ENCODE measurements at places on chromosomes 7 and 10. TPM values are rescaled to one million over a fixed set of nuclear protein-coding genes. Genes with fewer than 3 reads are reported as not detected.

GRCh38 chr7:121529003-121529402 is 132.9 kb upstream of the FAM3C start:
- DNase-seq = no peak

RBM48 gene
- 11.9 TPM for total RNA-seq

GRCh38 chr7:53675835-53676234 is 640.4 kb downstream of the POM121L12 start:
- no peak for DNase-seq

CCZ1 gene
- total RNA-seq = 46.8 TPM

CHCHD2 gene
- 301 TPM for total RNA-seq

CPEB3 gene
- 6.2 TPM for total RNA-seq

GRCh38 chr10:73517166-73517888 is 21.5 kb upstream of the PPP3CB start:
- DNase-seq = no peak

DNA sequence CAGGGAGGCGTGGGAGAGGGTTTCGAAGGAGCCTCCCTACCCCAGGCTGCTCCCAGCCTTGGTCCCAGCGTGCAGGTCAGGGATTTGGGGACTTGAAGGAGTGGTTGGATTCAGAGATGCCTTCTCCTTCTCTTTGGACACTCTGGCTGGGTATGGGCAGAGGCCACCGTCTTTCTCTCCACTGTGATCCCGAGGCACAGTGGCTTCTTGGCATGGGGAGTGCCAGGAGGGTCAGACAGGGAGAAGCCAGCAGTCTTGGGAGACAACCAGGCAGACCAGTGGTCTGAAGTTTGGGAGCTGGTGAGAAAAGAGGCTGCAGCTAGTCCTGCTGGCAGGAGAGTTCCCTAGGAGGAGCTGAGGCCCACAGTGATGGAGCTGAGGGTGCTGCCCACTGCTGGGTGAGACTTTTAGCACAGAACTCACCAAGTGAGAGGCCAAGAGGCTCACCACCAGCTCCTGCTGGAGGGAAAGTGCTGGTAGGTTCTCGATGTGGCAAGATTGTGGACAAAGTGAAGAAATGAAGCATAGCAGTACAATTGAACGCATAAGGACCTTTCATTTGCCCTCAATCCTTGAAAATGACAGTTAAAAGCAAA is 35.2 kb upstream of the WDFY4 start:
- DNase-seq = no peak

- DNase-seq = no peak
Observed at GRCh38 chr10:9868499-9868898, 1149.2 kb upstream of the CELF2 start.

DNA sequence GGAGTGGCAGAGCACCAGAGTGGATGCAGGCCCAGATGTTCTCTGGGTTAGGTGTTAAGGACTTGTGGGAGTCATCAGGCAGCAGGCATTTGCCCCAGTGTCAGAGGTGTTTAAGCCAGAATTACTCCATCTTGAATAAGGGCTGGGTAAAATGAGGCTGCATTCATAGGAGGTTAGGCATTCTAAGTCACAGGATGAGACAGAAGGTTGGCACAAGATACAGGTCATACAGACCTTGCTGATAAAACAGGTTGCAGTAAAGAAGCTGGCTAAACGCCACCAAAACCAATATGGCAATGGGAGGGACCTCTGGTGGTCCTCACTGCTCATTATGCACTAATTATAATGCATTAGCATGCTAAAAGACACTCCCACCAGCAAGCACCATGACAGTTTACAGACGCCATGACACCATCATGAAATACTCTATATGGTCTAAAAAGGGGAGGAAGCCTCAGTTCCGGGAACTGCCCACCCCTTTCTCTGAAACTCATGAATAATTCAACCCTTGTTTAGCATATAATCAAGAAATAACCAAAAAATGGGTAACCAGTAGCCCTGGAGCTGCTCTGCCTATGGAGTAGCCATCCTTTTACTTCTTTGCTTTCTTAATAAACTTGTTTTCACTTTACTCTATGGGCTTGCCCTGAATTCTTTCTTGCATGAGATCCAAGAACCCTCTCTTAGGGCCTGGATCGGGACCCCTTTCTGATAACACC is 882 bp upstream of the LRRC61 start:
- no peak for DNase-seq

DNA sequence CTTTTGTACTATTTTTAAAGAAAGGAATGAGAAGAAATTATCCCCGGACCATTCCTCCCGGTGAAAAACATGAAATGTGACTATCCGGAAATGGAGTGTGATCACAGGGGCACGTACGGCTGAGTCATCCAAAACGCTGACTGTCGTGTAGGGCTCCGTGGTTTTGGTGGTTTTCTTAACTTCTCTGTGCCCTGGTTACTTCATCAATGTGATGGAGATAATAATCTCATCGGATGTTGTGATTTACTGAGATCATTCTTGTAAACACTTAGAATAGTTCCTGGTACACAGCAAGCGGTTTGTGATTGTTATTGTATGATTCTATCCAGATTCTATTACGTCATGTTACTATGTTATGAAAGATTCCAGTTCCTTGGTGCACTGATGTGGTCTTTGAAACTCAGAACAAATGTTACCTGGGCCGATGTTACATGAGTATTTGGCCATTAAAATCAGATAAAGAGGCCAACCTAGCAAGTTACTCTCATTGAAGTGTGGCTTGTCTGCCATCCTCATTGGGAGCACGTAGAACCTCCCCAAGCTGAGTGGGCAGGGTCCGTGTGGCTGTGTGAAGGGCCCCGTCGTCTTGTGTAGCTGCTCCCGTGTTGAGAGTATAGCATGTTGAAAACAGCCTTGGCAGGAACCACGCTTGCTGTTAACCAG is 99.5 kb downstream of the CAMK1D start:
- no peak for DNase-seq

GRCh38 chr7:90720984-90721760 is 125.1 kb downstream of the CDK14 start:
- no peak for DNase-seq

GRCh38 chr10:6729071-6729774 is 149.1 kb upstream of the PRKCQ start:
- no peak for DNase-seq

Data from omental fat pad (tissue), 4 donors.